Activated naive CD8-positive, alpha-beta T cell treated with anti-CD3 and anti-CD28 coated beads, Interleukin-2, amount 50 U/mL, for 24 hours (primary cell): ENCODE measurements at places on chromosomes 1 and 21.
A peak's percentile ranks its signal among the peaks of the same experiment; 100 is the strongest.

DNA sequence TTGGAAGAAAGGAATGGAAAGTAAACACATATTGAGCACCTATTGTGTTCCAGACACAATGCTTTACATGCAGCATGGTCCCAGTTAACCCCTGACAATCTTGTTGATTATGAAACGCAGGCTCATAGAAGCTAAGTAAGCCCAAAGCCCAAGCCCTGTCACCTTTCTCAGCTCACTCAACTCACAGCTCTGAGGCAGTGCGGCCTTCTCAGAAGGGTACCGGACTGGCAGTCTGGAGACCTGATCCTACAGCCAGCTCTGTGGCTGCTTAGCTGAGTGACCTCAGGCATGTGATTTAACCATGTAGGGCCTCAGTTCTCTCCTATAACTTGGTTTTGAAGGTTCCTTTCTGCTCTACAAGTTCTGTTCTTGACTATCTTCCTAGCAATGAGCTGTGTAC lies 464 bp upstream of the RNASEL start:
- DNase-seq = no peak

GRCh38 chr1:92464588-92465255 lies 22.0 kb downstream of the GFI1 start:
- DNase-seq = no peak

GRCh38 chr1:108646648-108647269 lies 14.1 kb downstream of the HENMT1 start:
- DNase-seq = peak; percentile 61

DNA sequence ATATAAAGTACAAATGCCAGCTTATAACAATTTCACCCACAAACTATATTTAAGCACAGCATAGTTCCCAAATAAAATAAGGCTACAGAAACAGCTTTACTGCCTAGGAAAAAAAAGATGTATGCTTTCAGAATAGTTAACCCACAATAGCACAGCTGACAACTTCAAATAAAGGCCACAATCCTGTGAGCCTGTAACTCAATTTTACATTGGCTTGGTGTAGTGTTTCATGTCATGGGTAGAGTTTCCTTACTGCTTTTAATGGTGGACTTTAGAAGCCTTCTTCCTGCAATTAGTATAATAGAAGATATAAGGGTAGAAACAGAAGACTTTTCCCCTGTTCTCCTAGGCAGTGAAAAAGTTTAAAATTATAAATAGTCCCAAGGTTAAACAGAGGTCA lies 44.3 kb upstream of the ZC3H11B start:
- no peak for DNase-seq

DNA sequence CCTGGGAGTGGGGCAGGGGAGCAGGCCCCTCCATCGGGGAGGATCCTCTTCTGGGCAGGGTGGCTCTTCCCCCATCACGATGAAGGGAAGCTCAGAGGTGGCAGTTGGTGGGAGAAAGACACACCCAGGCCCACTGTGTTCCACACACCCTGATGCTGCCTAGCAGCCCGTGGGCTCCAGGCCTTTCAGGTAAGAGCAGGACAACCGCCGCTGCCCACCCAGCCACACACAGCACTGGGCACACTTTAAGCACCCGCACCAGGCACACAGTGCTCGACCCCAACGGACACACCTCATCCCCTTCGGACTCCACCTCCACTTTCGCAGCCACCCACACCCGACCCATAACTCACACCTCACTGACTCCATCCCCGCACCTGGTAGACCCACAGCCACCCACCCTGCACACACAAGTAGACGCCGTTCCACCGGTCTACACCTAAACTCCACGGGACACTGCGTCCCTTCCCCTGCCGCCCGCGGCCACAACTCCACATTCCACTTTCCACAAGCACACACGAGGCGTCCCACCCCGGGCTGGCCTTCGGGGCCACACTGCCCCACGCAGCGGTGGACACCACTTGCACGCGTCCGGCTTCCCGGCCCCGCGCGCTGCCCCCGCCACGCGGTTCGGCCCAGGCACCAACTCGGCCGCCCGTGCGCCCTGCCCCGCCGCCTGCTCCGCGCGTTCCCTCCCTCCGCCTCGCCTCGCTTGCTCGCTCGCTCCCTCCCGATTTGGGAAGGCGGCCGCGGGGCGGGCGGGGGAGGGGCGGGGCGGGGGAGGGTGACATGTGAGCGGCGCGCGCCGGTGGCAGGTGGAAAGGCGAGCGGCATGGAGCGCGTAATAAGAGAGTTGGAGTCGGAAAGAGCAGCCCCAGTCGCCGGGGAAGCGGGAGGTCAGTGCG lies at the start of gene KCNQ4:
Gene KCNQ4 (plus strand): TSS at position 787 of the 905 bp plus-strand sequence. CDS start 307 bp downstream, outside the sequence.
- no peak for DNase-seq

GRCh38 chr1:34479731-34480130 lies 275.1 kb upstream of the GJB5 start:
- DNase-seq = no peak

DNA sequence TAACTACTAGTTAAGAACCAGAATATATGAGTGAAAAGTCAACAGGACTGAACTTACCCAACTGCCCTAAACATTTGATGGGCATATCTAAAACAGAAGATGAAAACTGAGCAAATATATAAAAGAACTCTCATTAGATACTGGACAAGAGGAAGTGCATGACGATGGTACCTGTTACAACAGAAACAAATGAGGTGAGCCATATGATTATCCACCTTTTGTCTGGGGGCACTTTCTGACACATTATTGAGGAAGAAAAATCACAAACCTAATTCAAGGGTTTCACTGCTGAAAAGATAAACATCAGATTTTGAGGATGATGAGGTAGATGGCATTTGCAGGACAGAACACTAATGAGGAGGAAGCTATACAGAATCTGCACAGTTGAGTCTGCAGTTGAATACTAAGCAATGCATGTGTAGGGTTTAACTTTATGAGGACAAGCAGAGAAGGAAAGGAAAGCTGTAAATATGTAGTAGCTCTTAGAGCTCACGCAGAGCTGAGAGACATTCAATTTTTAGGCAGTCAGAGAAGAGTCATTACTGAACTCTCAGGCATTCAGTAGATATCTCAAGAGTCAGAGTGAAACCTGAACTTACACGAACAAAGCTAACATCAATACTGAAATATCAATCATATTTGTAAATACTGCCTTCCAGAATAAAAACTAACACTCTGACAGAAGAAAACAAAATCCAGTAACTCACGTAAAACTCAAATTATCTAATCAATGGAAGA lies 262.1 kb downstream of the AKT3 start:
- no peak for DNase-seq

- no peak for DNase-seq
These were observed 132.4 kb downstream of the EDEM3 start for GRCh38 chr1:184622136-184622823.

- no peak for DNase-seq
These were observed 17.5 kb downstream of the NEK7 start for GRCh38 chr1:198174297-198174696.
